ENCODE measurements at places on chromosomes 3 and 15.

DNA sequence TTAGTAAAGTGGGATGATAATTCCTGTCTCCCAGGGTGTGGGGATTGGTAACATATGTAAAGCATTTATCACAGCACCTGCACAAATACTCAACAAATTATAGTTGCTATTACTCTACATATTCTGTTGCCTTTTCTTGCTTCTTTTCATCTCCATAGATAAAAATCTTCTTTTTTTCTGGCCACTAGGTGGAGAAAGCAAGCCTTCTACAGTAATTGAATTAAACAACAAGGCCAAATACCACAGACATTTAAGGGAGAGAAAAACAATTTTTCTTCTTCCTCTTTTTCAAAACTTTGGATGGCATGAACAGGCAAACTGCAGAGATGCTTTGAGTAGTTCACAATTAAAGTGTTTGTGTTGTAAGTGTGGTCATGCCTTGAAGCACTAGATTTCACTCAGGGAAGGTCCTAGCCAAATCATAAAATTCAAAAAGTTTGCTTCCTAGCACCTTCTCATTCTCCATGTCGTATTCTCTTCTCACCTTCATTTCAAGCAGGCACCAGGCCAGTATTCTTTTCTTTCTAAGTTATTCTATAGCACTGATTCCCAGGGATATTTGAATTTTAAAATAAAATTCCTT, 493.4 kb upstream of the TGFBR2 start:
- no peak for DNase-seq

DNA sequence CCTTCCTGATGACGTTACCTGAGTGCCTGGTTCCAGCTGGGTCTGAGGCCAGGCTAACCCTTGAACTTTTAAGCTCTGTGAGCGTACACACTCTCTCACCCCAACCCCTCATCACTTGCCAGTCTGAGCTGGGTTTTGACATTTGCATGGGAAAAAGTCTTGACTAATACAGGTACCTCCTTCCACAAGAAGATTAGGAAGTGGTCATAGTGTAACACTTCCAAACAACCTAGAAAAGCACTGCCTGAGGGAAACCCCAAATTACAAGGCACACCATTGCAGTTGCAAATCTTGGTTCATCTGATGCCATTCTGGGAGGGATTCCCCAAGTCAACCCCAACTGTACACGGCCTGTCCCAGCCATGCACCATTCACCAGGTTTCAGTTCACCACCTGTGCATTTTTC, 499.8 kb downstream of the FOXP1 start:
- peak; percentile 21 for DNase-seq

DNA sequence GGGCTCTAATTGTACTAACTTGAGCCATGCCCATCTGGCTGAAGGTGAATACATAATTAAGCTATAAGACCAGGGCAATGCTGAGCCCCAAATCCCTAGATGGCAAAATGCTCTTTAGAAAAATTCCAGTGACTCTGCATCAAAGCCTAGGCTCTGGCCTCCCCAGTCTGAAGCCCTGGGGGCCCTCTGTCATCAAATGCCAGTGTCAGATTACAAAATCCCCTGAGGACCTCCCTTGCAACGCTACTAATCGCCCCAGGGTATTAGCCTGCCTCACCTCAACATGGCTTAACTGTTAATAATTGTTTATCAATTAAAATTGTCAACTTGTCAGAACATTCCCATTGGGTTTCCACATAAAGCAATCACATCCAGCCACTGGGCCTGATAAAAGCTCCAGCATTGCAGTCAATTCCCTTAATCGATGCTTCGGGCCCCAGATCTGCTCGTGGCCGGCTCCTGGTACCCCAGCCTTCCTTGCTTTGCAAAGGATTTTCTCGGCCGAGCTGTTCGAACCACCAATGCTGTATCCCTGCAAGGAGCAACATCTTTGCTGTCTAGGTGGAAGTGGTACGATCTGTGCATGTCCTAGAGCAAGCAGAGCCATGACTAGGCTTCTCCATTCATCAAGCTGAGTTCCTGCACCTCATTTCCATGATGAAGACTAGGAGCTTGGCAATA, 151.7 kb downstream of the MEGF11 start:
- DNase-seq, result no peak

GRCh38 chr3:188721990-188722389, 449.8 kb upstream of the TPRG1 start:
- no peak for DNase-seq

DNA sequence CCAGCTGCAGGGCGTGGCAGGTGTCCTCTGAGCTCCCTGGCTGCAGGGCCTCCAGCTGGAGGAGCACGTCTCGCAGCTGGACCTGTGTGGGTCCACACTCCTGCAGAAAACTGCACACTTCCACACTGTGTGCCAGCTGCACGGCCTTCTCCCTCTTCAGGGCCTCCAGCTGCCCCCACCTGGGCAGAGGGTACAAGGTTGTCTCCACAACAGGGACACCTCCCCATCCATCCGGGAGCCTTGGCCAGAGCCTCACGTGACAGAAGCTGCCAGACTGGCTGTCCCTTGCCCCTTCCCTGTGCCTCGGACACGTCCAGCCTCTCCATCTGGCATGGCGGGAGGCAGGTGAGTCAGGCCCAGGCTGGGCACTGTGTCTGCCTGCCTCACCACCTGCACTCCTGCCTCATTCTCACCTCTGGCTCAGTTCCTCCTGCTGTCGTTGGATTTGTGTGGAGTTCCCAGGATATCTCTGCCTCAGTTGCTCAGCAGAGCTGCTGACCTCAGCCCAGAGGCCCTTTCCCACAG, 14.5 kb downstream of the SPTBN5 start:
- no peak for DNase-seq

DNA sequence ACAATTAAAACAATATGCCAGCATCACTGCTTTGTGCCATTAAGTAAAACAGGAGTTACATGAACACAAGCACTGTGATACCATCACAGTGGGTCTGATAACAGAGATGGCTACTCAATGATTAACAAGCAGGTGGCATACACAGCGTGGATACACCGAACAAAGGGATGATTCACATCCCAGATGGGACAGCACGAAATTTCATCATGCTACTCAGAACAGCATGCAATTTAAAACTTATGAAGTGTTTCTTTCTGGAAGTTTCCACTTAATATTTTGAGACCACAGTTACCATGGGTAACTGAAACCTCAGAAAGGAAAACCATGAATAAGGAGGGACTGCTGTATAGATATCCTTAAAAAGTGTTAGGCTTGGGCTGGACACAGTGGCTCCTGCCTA, 44.5 kb downstream of the SLC24A1 start:
- DNase-seq, result no peak

GRCh38 chr3:40169983-40170382, 139.5 kb upstream of the EIF1B start:
- DNase-seq, result peak; percentile 22

DNA sequence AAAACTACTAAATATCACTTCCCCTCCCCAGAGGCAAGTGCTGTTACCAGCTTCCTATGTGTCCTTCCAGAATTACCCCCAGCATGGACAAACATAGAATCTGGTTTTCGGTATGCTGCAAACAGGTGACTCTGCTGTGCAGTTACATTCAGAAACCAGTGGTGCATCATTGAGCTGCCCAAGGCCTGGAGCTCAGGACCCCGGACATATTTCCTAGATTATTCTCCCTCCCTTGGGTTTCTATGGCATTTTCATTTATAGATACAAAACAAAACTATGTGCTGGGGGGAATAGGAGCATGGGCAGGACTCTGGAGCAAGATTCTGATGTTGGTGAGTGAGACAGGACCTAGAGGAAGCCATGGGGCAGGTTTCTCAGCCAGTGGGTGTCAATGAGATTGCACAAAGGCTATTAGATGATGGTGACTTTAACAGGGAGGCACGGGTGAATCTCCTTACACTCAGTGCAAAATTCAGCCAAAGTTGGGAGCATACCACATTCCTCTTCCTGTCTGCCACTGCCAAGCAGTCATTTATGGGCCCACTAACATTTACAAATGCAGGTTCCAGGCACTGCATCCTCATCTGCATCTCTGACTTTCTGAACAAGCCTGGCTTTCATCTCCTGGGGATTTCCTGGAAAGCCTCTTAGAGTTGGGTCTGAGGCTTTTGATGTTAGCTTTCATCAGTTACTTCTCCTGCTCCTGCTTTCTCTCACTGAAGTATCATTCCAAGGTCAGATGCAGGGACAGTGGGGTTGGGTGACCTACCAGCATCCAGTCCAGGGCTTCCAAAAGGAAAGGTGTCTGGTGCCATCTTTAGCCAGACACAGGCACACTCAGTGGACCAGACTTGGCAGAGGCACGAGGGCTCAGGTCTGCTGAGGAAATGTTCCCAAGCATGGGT, 44.5 kb downstream of the CMTM7 start:
- DNase-seq, result no peak

DNA sequence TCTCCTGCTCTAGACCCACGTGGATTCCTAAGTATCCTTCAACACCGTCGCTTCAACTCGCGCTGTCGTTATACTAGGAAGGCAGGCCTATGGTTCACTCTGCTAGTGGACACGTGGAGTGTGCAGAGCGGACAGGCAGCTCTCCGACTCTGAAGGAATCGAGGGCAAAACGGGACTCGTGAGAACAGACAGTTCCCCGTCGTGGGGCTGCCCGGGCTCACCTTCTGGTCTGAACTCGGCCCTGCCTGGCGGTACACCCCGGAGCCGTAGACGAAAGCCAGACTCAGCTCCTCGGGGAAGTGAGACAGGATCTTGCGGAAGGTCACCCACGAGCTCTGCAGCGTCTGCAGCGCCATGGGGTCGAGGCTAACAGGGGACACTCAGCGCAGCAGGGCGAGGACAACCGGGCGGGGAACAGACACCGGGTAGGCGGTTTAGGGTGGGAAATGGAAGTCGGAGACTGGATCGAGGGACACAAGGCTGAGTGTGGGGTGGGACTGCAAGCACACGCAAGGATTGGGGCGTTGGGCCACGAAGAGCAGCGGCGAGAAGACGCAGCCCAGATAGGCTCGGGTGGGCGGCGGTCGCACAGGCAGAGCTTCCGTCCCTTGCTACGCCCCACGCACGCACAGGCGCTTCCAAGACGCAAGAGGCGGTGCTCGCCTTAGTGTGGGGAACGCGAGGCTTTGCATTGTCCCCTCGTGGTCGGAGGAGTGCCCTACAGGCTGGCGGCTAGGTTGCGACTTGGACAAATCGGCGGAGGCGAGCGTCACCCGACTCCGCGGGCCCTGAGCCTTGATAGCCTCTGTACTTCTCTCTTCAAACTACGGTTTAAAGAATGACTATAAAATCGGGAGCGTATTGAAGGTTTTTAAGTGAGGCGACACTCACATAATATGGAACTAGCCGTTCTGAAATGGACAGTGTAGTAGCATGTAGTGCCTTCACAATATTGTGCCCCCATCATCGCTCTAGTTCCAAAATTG, at the start of gene TAMM41:
TAMM41 (minus strand) TSS at position 605 of the 986 bp plus-strand sequence; CDS start at position 356, 249 bp downstream.
- peak; percentile 90 for DNase-seq

- no peak for DNase-seq
These were observed 111.8 kb upstream of the DPH6 start for GRCh38 chr15:35657679-35658311.

DNA sequence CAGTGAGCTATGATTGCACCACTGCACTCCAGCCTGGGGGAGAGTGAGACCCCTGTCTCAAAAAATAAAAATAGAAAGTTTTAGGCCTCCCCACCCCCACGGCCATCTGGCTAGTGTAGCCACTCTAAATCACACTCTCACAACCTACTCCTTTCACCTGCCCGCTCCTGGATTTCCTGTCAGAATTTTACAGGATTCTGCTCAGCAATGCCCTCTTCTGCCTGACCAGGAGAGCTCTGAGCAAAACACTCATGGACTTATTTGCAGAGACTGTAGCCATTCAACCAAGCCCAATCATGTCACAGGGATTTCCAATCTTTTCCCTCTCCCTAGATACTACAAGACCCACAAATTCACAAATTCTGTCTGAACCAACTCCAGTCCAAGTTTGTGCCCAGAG, 242.6 kb upstream of the TPRG1 start:
- DNase-seq, result no peak

DNA sequence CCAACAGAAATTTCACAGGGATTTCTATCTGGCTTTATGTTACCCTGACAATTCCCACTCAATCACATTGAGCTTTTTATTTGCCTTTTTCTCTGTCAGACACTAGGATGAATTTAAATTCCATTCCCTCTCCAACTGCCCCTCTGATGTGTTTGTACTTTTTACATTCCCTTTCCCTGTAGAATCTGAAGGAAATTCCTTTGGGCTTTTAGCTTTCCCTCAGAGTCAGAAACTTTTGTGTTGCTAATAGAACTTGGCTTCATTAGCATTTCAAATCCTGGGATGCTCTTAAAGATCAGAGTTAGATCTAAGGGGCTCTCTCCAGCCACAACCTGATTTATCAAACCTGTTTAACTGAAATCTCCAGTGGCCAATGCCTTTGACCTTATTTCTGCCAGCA, 7.9 kb upstream of the RARB start:
- DNase-seq, result no peak

GRCh38 chr3:44065311-44066094, 176.2 kb upstream of the TOPAZ1 start:
- DNase-seq, result no peak

DNA sequence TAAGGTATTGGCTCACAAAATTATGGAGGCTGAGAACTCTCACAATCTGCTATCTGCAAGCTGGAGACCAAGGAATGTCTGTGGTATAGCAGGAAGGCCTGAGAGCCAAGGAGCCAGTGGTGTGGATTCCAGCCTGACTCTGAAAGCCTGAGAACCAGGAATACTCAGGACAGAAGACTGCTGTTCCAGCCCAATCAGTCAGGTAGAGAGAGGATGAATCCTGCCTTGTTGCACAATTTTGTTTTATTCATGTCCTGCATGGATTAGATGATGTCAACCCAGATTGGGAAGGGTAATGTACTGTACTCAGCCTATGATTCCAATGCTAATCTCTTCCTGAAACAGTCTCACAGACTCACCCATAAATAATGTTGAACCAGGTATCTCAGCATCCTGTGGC, 312.4 kb upstream of the KCNMB2 start:
- DNase-seq, result no peak

DNA sequence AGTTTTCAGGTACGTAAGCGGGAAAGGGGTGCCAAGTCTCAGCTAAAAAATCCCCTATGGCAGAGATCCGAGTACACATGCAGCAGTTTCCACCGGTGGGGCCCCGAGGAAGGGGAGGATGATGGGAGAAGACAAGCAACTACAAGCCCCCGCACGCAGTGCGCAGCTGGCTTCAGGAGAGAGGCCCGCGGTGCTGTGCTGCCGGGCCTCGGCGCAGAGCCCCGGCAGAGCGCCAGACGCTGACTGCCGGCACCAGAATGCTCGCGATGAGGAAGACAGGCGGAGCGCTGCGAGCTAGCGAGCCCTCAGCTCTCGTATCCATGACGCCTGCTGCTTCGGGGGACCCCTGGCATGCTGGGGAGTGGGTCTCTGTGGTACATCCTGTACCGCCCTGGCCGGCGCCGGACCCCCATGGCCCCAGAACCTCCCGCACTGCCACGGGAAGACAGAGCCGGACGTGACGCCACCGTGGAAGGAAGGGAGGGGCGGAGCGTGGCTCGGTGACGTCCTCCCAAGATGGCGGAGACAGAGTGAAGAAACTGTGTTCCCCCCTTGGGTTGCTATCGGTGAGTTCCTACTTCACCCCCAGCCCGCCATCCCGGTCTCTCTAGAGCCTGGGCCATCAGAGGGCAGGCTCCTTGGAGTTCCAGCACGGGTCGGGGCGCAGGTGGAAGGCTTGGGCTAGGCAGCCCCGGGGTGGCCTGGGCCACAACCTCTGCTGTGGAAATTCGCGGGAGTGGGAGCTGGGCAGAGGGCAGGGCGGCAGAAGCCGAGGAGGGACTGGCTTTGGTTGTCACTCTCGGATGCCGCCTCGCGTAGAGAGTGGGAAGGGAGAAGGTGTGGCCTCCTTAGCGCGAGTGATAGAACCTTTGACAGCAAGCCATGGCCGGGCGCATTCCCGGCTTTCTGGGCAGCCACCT, at the start of gene MYNN:
MYNN (plus strand) TSS at position 500 of the 920 bp plus-strand sequence. CDS start 900 bp downstream, outside the sequence.
- DNase-seq, result peak; percentile 82

- DNase-seq, result peak; percentile 72
These were observed 12.8 kb upstream of the MTMR10 start for GRCh38 chr15:31004220-31004733.

GRCh38 chr3:99875581-99875928, 57.9 kb downstream of the CMSS1 start:
- DNase-seq, result no peak
